Fibroblast of skin of right biceps (primary cell): ENCODE measurements at places on chromosomes 1 and 21.
A peak's percentile ranks its signal among the peaks of the same experiment; 100 is the strongest.

- no peak for DNase-seq
Measured at GRCh38 chr1:63723602-63724001, 50.2 kb upstream of the ROR1 start.

- peak; percentile 87 for DNase-seq
Measured at GRCh38 chr1:8394456-8395321, 76.8 kb downstream of the SLC45A1 start.

DNA sequence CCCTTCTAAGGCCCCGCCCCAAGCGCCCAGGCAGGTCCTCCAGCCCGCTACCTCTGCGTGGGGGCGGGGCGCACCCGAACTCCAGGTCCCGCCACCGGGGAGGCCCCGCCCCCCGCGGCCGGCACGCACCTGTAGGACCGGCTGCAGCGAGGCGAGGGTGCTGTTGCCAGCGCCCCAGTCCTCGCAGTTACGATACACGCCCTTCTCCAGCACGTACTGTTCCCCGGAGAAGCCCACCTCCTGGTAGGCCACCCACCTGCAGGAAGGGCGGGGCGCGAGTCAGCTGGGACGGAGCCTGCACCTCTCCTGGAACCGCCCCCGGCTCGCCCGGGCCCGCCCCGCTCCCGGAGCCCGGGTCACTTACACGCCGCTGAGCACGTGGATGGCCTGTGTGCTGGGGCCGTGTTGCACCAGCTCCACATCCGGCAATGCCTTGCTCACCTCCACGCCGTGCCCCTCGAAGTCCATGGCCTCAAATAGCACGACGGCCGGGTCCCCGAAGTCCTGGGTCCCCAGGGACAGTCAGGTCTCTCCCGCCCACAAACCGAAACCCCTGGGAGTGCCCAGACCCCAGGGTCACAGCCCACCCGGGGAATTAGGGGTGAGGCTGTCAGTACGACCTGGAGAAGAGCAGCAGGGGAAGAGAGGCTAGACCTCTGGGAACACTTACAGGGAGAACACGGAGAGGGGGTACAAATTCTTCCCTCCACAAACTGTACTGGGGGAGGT, 17.3 kb downstream of the CRYBG2 start:
- DNase-seq = no peak

DNA sequence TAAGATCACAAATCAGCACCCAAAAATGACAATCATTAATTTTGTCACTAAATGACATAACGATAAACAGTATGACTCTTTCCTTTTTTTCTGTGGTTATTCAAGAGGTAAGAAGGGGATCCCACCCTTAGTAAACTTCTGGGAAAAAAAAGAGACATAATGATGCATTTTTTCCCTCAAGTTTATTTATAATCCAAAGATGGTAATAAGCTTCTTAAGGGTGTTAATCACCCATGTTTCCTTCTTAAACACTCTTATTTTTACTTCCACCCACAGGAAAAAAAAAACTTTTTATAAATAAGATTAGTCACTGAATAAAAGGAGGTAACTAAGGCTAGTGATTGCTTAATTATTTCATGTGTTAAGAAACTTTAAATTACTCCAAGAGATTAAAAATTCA, 24.7 kb downstream of the RGS1 start:
- no peak for DNase-seq

- no peak for DNase-seq
Measured at GRCh38 chr1:58919959-58920321, 136.1 kb upstream of the JUN start.

- DNase-seq = peak; percentile 20
Measured at GRCh38 chr1:3483801-3484444, 29.5 kb downstream of the ARHGEF16 start.

- DNase-seq = peak; percentile 26
Measured at GRCh38 chr1:58620926-58621325, 43.9 kb upstream of the TACSTD2 start.

DNA sequence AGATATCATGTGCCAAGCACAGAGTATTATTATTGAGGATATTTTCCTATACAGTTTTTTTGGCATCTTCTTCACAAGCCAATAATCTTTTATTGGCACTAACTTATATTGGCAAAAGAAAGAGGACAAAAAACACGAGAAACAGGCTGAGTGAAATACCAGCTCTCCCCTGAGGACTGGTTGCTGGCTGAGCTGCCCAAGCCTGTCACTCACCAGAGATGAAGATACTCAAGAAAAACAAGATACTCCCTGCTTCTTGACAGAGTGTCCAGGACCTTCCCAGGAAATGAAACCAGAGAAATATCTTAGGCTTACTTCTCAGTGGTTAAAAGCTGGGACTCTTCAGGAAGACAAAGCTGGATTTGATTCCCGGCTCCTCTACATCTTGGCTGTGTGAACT, 35.9 kb upstream of the ATP1B1 start:
- DNase-seq = no peak

- DNase-seq = peak; percentile 22
Measured at GRCh38 chr1:182054698-182055326, 6.7 kb downstream of the ZNF648 start.

- no peak for DNase-seq
Measured at GRCh38 chr1:9127395-9128165, 1.3 kb downstream of the GPR157 start.

DNA sequence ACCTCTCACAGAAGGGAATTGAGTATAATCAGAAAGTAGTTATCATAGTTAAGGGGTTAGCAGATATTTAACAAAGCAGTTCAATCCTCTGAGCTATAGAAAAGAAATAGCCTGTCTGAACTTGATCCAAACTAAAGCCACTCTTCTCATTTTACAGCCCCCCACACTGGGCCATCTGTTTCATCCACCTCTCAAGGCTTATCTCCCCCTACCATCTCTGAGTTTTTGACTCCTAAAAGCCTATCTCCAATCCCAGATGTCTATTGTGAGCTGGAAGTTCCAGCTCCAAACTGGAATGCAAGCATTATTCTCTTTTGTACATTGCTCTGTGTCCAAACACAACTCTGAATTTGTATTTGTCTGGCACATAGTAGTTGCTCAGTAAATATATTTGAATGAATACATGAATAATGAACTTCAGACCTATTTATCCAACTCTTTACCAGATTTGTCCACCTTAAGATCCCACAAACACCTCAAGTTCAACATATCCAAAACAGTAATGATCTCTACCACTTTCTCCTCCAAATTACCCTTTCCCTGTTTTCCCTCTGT, 98.1 kb downstream of the PLPP3 start:
- DNase-seq = no peak

GRCh38 chr1:43552813-43553212, 22.1 kb downstream of the PTPRF start:
- peak; percentile 55 for DNase-seq

GRCh38 chr1:226201029-226201593, 14.6 kb upstream of the ACBD3 start:
- DNase-seq = no peak

DNA sequence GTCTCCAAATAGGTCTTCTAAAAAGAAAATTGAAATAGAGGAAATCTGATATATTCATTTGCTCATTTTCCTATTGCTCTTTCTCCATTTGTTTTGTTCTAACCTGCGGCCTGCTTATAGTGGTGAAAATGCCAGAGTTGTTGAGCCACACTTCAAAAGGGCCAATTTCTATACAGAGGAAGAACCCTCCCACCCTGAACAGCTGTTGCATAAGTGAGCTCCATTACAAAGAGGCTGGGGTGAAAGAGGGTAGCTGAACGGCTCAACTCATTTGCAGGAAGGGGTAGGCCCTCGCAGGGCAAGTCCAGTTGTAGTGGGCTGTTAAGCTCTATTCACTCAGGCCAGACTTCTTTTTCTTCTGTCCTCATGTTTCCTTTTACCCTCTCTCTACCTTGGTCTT, 8.8 kb downstream of the ADCY10 start:
- no peak for DNase-seq

GRCh38 chr21:31326522-31327242, 17.4 kb downstream of the TIAM1 start:
- peak; percentile 76 for DNase-seq

DNA sequence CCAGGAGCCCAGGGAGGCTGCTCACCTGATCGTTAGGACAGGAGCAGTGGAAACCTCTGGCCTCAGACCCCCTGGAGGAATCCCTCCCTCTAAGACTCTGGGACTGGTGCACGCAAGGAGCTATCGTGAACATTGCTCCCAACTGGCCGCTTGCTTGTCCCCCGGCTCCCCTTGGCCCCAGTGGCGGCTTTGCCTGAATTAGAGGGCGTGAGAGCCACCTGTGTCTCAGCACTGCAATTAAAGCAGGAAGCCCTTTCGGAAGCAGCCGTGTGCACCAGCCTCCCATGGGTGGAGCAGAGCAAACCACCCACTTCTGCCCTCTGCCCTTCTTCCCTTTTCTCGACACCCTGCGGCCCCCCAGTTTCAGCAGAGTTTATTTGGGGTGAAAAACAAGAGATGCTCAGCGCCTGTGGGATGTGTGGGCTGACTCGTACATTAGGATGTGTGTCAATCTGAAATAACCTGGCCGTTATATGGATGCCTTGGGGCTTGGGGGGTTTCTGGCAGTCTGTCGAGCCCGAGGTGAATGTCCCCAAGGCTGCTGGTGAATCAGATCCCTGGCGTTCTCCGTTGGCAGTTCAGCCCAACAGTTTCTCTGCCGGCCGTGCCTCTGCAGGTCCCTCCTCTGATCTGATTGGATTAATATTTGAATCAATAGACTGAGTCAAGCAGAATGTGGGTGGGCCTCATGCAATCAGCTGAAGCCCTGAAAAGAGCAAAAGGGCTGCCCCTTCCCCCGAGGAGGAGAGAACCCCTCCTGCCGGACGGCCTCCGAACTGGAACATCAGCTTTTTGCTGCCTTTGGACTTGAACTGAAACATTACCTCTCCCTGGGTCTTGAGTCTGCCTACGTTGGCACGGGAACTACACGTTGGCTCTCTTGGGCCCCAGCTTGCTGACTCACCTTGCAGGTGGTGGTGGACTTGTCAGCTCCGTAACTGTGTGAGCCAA, 7.3 kb upstream of the UMODL1 start:
- no peak for DNase-seq

DNA sequence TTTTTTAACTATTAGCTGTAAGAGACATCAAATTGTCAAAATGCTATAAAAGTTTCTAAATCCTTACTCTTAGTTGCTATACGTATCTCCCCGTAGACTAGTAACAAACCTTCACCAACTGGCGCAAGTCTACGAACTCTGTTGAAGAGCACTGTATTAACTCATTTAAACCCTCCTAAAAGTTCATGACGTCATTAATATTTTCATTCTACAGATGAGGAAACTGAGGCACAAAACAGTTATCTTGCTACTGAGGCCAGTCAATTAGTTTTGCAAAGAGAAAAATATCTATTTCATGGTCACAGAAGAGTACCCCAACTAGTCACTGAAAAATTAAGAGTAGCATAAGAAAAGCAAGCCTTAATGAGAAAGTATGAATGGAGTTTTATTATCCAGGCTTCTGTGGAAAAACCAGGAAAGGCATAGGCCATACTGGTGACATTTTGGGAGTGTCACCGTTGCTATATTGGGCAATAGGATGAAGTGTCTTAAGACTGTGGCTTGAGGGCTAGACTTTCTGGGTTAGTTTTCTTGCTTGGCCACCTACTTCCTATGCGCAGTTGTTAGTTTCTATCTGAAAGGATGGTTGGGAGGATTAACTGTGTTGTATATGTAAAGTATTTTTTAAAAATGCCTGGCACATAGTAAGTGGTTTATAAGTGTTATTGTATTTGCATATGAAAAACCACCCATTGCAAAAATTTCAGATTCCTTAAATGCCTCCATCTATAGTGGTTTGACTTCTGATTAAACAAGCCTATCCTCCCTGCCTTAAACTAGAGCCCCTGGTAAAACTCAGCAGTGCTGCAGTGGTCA, 52.4 kb upstream of the SYT14 start:
- no peak for DNase-seq

- DNase-seq = no peak
Measured at GRCh38 chr1:217953922-217954321, 322.8 kb downstream of the SPATA17 start.

DNA sequence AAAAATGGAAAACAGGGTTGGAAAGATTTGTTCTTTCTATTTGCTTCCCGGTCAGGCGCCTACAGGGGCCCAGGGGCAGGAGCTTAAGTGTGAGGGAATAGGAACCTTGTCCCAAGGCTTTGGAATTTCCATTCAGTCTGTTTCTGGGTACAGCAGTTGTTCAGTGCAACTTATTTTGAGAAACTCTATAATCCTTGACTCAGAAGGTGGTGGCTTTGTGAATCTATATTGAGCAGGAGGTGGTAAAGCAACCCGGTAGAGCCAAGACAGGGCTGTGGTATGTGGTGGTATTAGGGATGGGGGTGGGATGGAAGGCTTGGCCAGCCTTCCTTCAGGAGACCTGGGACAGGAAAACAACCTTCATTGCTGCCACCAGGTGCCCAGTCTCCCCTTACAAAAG, 20.0 kb downstream of the GJA5 start:
- no peak for DNase-seq

DNA sequence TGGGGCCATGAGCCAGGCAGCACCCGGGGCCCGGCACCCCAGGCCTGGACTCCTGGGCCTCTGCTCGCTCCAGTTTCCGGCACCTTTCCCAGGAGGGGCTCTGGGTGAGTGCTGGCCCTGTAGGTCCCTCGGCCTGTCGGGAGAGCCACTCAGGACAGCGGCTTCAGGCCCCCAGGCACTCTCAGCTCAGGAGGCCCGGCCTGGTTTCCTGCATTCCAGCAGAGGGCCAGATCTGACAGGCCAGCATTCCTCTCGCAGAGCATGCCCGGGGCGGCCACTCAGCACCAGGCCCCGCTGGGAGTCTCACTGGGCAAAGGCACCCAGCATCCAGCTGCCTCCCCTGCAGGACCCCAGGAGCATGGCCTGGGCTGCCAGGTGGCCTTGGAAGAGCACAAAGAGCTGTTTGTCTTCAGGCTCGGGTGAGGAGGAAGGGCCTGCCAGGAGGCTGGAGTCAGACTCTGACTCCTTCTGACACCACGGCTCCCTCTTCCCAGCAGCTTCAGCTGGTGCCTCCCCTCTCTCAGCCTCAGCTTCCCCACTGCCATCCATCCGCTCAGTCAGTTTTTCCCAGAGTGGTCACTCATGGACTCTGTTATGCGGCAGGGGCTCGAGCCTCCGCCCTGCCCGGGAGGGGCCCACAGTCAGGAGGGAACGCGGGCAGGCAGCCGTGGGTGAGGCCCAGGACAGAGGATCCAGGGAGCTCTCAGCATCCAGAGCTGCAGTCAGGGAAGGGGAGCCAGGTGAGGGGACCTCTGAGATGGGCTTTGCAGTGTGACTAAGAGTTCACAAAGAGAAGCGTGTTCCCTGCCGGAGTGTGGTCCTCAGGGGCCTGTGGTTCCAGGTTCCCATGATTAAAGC, 51.7 kb downstream of the WNT9A start:
- no peak for DNase-seq

DNA sequence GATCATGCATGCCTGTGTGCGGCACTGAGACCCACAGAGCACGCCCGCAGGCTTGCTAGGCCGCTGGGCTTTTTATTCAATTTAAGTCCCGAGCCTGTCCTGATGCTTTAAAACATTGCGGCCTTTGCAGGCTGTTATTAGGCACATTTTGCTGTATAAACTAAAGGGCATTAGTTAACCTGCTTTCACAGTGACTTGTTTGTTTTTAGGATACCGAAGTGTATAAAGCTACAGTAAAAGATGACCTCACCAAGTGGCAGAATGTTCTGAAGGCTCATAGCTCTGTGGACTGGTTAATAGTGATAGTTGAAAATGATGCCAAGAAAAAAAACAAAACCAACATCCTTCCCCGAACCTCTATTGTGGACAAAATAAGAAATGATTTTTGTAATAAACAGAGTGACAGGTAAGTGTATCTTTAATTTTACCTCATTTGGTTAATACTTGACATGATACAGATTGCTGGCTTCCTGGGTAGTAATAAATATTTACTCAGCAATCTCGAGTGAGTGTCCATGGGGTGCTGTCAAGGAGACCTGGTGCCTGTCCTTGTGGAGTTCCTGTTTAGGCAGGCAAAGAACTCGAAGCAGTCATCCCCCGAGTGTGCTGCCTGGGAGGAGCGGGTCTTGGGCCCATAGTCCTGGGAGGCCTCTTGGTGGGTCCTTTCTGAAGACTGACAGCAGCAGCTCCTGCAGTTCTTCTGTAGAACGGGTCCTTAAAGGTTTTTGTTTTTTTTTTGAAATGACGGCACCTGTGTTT, 40.1 kb downstream of the TRAPPC10 start:
- no peak for DNase-seq
